Activated naive CD8-positive, alpha-beta T cell treated with anti-CD3 and anti-CD28 coated beads, Interleukin-2, amount 50 U/mL, for 16 hours (primary cell): ENCODE measurements at places on chromosomes 3 and 15.

DNA sequence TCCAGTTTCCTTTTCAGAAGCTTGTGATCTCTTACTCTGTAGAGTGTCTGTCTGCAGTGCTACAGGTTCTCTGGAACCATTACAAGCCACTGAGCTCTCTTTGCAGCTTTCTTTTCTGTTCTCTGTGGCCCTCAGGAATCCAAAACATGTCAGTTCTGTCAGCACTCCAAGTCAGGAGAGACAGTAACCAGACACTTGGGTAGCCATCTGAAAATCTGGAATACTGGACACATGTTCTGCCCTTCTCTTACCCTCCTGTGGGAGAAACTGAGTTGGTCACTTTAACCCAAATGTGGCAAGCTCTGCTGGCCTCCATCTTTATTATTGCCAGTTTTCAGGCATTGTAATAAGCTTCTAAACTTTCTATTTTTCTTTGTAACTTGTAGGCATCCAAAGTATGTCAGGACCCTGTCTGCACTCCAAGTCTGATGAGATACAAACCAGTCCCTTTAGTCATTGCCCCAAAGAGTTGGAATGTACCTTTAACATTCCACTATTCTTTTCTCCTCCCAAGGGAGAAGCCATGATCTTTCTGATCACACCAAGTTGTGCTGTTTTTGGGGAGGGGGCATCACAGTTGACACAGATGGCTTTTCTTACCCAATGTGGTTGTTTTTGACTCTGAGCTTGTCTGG lies 183.7 kb downstream of the DPH6 start:
- DNase-seq, result no peak

DNA sequence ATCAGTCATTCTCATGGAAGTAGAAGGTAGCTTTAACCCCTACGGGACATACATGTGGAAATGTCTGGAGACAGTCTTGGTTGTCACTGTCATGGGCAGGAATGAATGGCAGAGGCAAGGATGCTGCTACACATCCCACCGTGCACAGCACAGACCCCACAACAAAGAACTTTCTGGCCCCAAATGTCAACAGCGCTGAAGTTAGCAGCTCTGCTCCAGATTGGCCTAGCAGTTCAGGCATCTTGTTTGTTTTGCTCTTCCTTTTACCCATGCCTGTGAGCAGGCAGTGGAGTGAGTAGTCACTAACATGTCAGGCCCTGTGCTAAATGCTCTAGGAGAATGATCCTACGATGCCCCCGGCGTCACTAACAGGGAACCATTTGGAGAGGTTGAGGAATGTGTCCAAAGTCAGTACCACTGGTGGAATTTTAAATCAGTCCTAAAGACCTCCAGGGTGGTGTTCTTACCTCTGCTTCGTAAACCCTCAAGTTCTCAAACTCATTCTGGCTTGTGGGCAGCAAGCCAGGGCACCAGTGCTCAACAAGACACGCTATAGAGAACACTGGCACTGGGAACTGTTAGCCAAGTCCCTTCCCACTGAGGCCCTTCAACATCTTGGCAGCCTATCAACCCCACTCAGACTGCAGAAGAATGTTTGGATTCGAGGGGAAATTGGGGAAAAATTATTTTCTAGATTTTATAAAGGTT lies 142.2 kb downstream of the FOXP1 start:
- DNase-seq, result no peak

- no peak for DNase-seq
Observed at GRCh38 chr3:21105784-21106183, 645.2 kb downstream of the ZNF385D start.

DNA sequence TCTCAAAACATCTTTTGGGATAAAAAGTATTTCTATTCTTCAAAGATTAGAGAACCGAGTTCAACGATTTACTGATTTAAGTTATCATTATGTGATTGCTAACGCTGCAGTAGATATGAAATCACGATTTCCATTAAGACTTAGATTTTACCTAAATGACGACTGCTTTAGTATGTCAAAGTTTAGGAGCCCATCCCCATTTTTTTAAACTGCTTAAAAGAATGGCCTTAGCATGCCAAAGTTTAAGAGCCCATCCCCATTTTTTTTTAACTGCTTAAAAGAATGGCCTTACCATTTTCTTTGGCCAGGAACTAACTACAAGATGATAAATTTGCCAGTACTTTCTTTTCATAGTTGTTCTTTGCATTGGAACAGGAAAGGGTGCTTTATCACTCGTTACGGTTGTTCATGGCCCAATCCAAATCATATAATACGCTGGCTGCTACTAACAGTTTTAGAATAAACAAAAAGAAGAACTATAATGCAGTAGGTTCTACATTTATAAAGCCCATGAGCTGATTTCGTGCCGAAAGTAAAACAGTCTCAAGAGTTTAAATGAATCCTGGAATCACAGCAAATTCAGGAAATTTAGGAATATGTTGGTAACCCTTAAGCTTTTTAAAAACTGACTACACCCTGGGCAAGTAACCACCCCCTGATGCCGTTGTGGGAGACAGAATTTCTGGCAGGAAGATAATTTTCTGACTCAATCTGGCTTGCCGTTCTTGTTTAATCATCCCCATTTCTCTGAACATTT lies 869 bp upstream of the TSC22D2 start:
- no peak for DNase-seq

- DNase-seq, result no peak
Observed at GRCh38 chr3:39671116-39671515, 138.3 kb upstream of the MYRIP start.

- no peak for DNase-seq
Observed at GRCh38 chr3:112115161-112115739, 17.8 kb downstream of the GCSAM start.

GRCh38 chr3:59777667-59778077 lies 727.8 kb upstream of the CFAP20DC start:
- no peak for DNase-seq
